DMS79 treated with DMSO at 0.1 percent for 48 hours (cell line): ENCODE measurements at places on chromosomes 7 and 10.
A peak's percentile ranks its signal among the peaks of the same experiment; 100 is the strongest.

- DNase-seq: peak; percentile 38
These were observed 233.9 kb upstream of the CACNA2D1 start for GRCh38 chr7:82677493-82677892.

DNA sequence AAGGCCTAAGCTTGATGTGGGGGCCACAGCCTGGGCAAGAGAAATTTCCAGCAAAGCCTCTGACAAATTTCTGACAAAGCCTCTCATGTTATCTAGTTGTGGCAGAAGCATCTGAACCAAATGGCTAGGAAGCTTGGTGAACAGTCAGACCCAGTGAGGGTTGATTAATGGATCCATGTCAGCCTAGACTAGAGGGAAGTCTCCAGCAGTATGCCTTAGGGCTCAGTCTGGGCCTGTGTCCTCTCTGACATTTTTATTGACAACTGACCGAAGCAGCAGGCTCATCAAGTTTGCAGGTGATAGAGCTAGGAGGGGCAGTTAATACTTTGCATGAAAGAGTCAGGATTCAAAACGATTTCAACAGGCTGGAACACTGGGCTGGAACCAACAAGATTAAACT is 25.3 kb downstream of the HIF1AN start:
- no peak for DNase-seq

DNA sequence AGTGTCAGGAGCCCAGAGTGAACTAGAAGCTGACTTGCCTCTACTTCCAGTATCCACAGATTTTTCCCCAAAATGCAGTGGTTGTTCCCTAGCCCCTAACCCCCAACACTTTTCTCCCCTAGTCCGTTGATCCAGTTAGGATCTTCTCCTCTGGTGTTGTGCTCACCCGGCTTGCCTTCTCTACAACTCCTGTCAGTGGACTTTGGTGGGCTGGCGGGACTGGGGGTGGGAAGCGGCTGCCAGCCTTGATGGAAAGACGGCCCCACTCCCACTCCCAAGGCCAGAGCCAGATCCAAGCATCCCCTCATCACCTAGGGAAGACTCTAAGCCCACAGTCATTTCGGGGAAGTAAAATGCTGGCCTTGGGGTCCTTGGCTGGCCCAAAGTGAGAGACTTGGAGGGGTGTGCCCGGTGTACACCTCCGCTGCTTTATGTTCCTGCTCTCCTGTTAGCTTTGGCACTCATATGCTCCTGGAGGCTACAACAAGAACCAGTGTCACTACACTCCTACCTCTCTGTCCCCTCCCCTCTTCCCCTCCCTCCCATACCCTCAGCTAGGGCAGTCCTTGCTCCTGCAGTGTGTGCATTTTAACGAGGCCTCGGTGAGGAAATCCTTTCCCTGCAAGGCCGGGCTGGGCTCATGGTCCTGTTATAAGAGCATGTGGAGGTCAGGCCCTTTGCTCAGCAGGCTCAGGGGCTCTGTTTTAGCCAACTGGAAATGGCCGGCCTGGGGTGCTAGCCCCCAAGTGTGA is 930 bp upstream of the HOXA10 start:
- DNase-seq: no peak

GRCh38 chr7:116018731-116019130 is 11.8 kb downstream of the TFEC start:
- DNase-seq: no peak

- no peak for DNase-seq
These were observed 150.0 kb downstream of the PRKAG2 start for GRCh38 chr7:151726652-151727578.

GRCh38 chr10:124346831-124347230 is 71.9 kb downstream of the OAT start:
- DNase-seq: no peak

DNA sequence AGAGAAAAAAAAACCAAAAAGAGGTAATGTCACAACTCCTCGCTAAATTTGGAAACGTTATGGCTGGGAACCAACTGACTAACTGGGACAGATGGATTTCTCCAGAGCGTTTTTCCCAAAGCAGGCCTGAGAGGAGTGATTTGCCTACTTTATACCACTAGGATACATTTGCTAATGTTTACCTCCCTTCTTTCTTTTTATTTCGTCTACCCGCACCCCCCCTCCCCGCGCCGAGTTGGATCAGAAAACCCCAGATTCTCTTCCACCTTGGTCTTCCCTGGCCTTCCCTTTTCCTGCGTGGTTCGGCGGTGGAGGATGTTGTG is 7.2 kb downstream of the CPA2 start:
- DNase-seq: peak; percentile 73

GRCh38 chr10:48447356-48448215 is 141.1 kb downstream of the MAPK8 start:
- DNase-seq: no peak

GRCh38 chr10:43254881-43255633 is 11.8 kb downstream of the RASGEF1A start:
- DNase-seq: no peak

GRCh38 chr7:90181485-90181884 is 27.2 kb downstream of the STEAP1 start:
- no peak for DNase-seq

DNA sequence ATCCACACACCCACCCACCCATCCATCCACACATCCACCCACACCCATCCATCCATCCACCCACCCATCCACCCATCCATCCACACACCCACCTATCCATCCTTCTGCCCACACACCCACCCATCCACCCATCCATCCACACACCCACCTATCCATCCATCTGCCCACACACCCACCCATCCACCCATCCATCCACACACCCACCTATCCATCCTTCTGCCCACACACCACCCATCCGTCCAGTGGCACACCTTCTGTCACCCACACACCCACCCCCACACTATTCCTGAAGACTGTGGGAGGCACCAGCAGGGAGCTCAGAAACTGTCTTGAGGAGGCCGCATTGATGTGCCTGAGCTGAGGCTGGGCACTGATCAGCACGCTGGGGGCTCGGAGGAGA is 9.1 kb downstream of the TECPR1 start:
- DNase-seq: no peak

GRCh38 chr7:101555269-101555920 is 73.7 kb downstream of the MYL10 start:
- DNase-seq: no peak
